Central memory CD8-positive, alpha-beta T cell (primary cell): ENCODE measurements at places on chromosomes 4 and X.

DNA sequence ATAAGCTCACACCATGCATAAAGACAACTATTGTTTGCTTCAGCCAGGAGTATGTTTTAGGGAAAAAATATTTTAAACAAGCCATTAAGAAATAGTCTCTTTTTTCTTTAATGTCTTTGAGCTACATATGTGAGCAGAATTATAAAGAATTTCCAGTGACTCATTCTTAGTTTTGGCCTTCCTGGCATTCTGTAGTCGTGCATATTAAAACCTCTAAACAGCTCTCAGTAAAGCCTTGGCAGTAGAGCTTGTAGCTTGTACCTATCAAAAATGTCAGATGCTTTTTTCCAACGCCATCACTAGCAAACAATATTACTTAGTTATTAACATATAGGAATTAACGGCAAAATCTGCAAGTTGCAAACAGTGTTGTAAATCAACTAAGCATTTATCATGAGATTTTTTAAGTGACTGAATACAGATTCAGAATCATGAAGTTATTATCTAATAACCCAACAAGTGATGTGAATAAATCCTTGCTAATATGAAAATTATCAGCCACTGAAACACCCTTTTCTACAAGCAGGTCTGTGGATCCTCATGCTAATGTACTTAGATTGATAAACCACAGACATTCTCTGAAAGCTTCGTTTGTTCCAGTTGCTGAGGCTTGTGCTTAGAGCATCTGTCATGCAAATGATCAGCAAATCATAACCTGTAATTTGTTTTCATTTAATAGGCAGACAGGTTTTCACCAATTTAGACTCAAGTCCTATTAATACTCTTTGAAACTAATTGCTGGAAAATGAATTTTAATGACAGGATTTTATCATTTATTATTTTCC lies 412.0 kb upstream of the ATOH1 start:
- DNase-seq, result no peak

DNA sequence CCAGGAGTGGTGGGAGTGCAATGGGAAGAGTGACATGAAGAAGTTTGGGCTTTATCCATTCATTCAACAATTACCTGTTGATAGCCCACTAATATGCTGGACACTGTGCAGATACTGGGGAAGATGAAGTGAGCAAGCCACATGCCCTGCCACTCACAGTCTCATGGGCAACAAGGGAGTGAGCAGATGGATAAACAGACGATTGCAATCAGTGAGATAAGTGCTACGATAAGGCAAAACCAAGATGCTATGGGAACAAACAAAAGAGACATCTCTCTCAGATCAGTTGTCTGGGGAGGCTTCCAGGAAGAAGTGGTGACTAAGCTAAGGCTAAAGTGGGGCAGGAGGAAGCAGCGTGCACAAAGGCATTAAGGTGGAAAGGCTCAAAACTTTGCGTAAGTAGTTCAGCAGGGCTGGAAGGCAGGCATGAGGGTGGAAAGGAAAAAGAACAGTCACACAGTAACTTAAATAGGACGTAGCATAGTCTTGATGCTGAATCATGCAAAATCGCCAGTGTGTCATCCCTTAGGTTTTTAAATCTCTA lies 31.7 kb downstream of the GAB3 start:
- no peak for DNase-seq

DNA sequence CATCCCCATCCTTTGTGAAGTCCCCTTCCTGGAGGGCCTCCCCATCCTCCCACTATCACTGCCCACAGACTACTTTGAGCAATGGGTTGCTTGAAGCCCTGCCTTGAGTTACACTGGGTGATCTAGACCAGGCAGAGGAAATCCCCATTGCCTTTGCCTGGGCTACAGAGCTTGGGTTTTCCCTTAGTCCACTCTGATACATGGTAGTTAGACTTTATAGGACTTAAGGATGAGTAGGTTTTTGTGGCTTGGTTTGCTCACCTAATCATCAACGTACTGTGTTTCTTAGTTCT lies 56.6 kb downstream of the TMEM131L start:
- no peak for DNase-seq

DNA sequence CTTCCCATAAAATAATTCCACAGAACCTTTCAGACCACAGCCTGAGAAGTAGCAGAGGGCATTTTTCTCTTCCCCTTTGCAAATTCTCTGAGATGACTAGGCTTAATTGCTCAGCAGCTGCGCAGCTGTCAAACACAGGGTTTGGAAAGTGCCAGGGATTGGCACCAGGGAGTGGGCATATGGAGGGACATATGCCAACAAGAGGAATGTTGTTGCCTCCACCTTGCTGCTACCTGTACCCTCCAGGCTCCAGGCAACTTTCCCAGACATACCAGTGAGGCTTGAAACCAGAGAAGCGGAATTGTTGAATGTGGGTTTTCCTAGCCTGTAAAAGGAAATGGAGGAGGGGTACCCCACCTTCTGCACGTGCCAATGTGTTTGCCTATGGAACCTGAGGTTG lies 256.2 kb upstream of the GPR101 start:
- no peak for DNase-seq

DNA sequence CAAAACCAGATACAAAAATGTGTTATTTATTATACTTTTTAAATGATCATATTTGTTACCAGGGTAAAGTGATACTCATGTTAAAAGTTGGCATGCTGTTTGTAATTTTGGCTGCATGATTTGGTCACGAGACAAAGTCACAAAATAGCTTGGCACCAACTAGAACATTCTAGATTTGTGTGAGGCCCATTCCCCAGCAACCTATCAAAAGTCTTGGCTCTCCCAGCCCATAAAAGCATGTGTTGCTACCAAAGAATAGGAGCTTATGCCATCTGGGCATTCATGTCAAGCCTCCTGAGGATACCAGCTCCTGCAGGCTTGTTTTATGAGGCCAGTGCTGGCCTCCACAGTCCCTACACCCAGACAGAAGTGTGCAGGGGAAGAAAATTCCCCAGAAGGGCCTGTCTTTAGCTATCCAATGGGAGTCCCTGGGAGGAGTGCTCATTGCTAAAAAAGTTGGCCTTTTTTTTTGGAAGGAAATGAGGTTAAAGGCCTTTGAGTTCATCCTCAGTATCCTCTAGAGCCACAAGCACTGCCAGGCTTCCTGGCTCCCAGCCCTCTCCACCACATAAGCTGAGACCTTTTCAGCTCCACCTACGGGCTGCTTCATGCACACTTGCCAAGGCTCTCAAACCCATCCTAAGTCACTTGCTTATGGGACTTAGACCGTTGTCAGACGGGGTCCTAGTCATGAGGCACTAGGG lies 211.9 kb upstream of the EOLA2 start:
- no peak for DNase-seq

DNA sequence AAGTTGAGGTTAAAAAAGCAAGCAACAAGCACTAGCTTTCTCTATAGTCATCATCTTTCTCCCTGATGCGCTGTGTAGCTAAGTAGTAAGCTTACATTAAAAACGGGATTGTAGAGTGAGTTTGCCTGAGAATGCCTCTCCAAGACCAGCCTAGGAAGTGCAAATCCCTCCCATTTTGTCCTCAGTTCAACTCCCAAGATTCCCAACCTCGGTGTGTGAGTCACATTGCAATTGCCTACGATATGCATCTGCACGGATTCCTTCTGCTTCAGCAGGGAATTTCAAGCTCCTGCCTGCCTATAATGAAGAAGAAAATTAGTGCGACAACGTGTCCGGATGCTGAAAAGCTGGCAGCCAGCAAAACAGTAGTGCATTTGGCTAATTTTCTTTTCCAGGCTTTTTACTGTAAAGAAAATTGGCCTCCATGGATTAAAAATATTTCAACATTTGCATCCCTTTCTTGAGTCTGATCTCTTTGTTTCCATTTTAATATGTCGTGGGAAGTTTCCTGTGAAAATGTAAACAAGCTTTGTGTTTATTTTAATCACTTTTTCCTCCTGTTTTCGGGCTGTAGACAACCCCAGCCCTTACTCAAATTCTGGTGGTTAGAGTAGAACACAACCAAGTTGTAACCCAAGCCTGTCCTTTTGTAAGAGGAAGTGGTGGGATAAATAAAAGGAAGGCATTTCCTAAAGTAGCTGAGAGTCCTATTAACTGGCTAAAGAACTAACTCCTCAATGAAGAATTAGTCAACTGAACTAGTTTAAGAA lies 58.4 kb upstream of the TET2 start:
- DNase-seq, result no peak

DNA sequence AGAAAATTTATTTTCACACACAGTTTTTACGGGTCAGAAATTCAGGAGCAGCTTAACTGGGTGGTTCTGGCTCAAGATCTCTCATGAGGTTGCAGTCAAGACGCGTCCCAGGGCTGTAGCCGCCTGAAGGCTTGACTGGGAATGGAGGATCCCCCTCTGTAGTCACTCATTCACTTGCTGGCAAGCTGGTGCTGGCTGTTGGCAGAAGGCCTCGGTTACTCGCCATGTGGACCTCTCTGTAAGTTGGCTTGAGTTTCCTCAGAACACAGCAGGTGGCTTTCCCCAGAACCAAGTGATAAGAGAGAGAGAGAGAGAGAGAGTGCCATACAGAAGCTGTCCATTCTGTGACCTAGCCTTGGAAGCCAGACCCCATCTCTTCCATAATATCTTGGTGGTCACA lies 132.8 kb downstream of the DCLK2 start:
- no peak for DNase-seq

- no peak for DNase-seq
Measured at GRCh38 chr4:86451560-86452330, 91.9 kb upstream of the MAPK10 start.

DNA sequence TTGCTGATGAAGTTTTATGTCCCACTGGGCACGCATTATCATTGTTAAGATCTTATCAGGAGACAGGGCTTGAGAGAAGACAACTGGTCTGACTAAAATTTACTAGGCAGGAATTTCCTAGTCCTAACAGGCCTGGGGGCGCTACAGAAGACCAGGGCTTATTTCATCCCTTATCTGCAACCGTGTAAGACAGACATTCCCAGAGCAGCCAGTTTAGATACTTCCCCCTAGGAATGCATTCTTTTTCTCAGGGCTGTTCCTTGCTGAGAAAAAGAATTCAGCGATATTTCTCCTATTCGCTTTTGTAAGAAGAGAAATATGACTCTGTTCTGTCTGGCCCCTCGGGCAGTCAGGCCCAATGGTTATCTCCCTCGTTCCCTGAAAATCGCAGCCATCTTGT lies 93.8 kb downstream of the TLL1 start:
- DNase-seq, result no peak

DNA sequence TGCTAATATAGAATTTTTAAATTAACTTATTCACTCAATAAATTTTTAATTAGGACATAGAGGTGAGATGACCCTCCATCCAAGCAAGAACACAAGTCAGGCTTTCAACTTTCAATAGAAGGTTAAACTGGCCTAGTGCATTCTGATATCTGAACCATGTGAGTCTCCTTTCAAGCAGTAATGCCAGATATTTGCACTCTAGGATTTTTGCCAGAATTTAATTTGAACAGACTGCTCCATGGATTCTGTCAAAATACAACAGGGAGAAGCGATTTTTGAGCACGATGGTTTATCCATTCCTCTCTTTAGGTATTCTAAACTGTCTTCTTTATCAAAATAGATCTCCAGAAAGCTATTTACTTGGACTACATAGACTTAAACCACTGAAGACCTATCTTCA lies 72.0 kb upstream of the DCLK2 start:
- no peak for DNase-seq
